ENCODE measurements at places on chromosomes 13 and 19. TPM values are rescaled to one million over a fixed set of nuclear protein-coding genes. Genes with fewer than 3 reads are reported as not detected.

- DNase-seq, result no peak
Observed at GRCh38 chr19:4910594-4911281, 1.4 kb downstream of the UHRF1 start.

GRCh38 chr19:4952945-4953344 is 16.0 kb upstream of the KDM4B start:
- DNase-seq, result no peak

Gene TEX26
- not detected for total RNA-seq

Gene SGCG
- total RNA-seq, result not detected

All from CD4-positive, alpha-beta memory T cell (primary cell).